ENCODE measurements at places on chromosomes 16 and 17. TPM values are rescaled to one million over a fixed set of nuclear protein-coding genes. Genes with fewer than 3 reads are reported as not detected.

CRYBA1 gene
- not detected for total RNA-seq

CD7 gene
- 0.91 TPM for total RNA-seq

HID1 gene
- 17.1 TPM for total RNA-seq

DNA sequence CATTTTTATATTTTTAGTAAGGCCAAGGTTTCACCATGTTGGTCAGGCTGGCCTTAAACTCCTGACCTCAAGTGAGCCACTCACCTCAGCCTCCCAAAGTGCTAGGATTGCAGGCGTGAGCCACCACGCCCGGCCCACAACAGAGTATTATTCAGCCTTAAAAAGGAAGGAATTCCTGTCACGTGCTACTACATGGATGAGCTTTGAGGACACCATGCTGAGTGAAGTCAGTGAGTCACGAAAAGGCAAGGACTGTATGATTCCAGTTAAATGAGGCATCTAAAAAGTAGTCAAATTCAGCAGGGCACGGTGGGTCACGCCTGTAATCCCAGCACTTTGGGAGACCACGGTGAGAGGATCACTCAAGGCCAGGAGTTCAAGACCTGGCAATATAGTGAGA lies 9.7 kb downstream of the CSF3 start:
- no peak for DNase-seq

Measured in esophagus muscularis mucosa (tissue), 4 donors.